ENCODE measurements at places on chromosomes 13 and 19.

GRCh38 chr19:46979126-46980105, 40.2 kb upstream of the NPAS1 start:
- DNase-seq: no peak

DNA sequence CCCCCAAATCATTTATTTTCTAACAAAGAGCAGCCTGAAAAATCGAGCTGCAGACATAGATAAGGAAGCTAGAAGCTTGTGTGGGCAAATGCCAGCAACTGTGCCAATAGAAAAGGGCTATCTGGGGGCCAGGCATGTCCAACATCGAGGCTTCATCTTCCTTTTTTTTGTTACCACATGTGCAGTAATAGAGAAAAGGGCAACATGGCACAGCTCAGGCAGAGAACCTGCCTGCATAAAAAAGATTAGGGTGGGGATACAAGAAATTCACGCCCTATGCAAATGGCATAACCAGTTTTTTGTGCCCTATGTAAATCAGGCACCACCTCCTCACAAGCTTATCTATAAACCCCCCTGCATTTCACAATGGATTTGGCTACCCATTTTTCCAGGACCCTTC, 60.4 kb upstream of the ABCC4 start:
- DNase-seq: peak; percentile 25

GRCh38 chr19:46818812-46819211, 30.4 kb upstream of the SLC1A5 start:
- peak; percentile 86 for DNase-seq

DNA sequence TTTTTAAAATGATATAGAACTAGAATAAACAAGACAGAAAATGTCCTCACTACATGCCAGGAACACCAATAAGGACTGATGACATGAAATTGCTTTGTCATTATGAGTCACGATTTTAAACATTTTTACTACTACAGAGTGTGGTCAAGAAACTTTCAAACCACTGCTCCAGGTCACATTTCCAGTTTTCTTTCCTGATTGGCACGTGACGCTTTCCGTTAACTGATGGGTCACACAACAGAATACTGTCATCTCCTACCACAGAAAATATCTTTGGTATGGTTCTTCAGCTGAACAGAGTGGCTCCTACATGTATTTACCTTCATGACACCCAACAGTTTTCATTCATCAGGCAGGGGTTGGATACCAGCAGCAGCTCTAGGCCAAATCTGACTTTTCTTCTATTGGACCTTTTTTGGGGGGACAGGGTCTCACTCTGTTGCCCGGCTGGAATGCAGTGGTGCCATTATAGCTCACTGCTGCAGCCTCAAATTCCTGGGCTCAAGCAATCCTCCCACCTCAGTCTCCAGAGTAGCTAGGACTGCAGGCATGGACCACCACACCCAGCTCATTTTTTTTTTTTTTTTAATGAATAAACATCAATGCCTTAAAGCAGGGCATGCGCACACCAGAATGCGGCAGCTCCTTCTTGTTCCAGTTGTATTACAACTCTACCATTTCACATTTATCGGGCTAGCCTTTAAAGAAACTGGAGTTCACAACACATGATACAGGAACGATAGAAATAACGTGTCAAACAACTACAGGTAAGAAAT, 147.4 kb downstream of the RNF17 start:
- peak; percentile 85 for DNase-seq

DNA sequence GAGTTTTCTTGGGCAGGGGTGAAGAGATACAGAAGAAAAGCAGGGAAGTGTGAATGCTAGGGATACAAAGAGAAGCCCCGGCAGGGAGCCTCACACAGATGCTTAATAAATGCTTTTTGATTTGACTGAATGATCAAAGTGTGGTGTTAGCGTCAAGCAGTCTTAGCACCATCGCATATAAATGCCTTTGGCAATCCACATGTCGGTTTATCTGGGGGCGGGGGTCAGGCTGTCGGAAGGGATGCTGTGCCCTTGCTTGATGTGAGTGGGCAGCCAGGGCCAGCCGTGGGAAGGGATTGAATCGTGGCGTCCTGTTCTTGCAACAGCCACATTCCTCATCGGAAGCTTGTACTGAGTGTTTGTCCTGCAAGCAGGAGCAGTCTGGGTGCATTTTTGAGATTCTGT, 173.1 kb downstream of the LACC1 start:
- no peak for DNase-seq

Data from OCI-M1 (cell line).